Neural progenitor cell (in vitro differentiated cells): ENCODE measurements at places on chromosomes 2 and 18. TPM values are rescaled to one million over a fixed set of nuclear protein-coding genes. Genes with fewer than 3 reads are reported as not detected.

UBR3 gene
- total RNA-seq = 19.1 and 31.7 TPM in 2 replicates

SERPINB13 gene
- total RNA-seq = not detected in 2 replicates

SKOR2 gene
- not detected in 2 replicates for total RNA-seq

NOSTRIN gene
- total RNA-seq = not detected in 2 replicates

VWA3B gene
- total RNA-seq = not detected in 2 replicates

NT5C1B gene
- total RNA-seq = not detected in 2 replicates

AKAIN1 gene
- total RNA-seq = not detected in 2 replicates

RUFY4 gene
- not detected in 2 replicates for total RNA-seq

M1AP gene
- 0.75 and 3.7 TPM in 2 replicates for total RNA-seq

DYSF gene
- total RNA-seq = 0.39 and 1.1 TPM in 2 replicates

CNTNAP5 gene
- 0.19 TPM in 1 of 2 replicates, not detected in the other for total RNA-seq

LYG2 gene
- not detected in 2 replicates for total RNA-seq

PLEKHH2 gene
- 7.9 and 11.2 TPM in 2 replicates for total RNA-seq

CYP27C1 gene
- total RNA-seq = 3.0 and 3.8 TPM in 2 replicates

CERS6 gene
- 35.7 and 50.8 TPM in 2 replicates for total RNA-seq

CDK15 gene
- total RNA-seq = 0.21 TPM in 1 of 2 replicates, not detected in the other

OTX1 gene
- total RNA-seq = 7.9 and 23.3 TPM in 2 replicates

SPR gene
- total RNA-seq = 2.2 and 4.4 TPM in 2 replicates

C2orf15 gene
- total RNA-seq = 5.6 and 5.8 TPM in 2 replicates

CNGA3 gene
- total RNA-seq = not detected in 2 replicates

PSTPIP2 gene
- total RNA-seq = 4.3 and 6.2 TPM in 2 replicates

DUSP19 gene
- total RNA-seq = 3.5 and 6.7 TPM in 2 replicates

CHRNG gene
- not detected in 2 replicates for total RNA-seq

OSBPL1A gene
- 54.2 and 75.0 TPM in 2 replicates for total RNA-seq

PLB1 gene
- total RNA-seq = 0.12 TPM in 1 of 2 replicates, not detected in the other

IL36A gene
- total RNA-seq = not detected in 2 replicates

EPC2 gene
- total RNA-seq = 28.0 and 39.3 TPM in 2 replicates

EMX1 gene
- total RNA-seq = 0.43 and 7.3 TPM in 2 replicates

TRABD2A gene
- total RNA-seq = 1.7 and 2.0 TPM in 2 replicates

C2orf92 gene
- 3.3 and 6.2 TPM in 2 replicates for total RNA-seq

STPG4 gene
- total RNA-seq = not detected in 2 replicates

EIF2B4 gene
- 25.5 and 38.2 TPM in 2 replicates for total RNA-seq

SYT4 gene
- total RNA-seq = 0.02 and 0.06 TPM in 2 replicates

TXNL4A gene
- 44.3 and 56.4 TPM in 2 replicates for total RNA-seq

GPBAR1 gene
- total RNA-seq = 0.09 TPM in 1 of 2 replicates, not detected in the other

REG3G gene
- not detected in 2 replicates for total RNA-seq

FAM228A gene
- total RNA-seq = 0.34 TPM in 1 of 2 replicates, not detected in the other

REEP1 gene
- total RNA-seq = 0.88 and 0.93 TPM in 2 replicates

KCNG2 gene
- 0.99 TPM in 1 of 2 replicates, not detected in the other for total RNA-seq

KRTCAP3 gene
- 0.88 and 11.4 TPM in 2 replicates for total RNA-seq

CRYBA2 gene
- not detected in 2 replicates for total RNA-seq

ABCB11 gene
- total RNA-seq = 0.09 TPM in 1 of 2 replicates, not detected in the other
